ENCODE measurements at places on chromosomes 7 and 10. TPM values are rescaled to one million over a fixed set of nuclear protein-coding genes. Genes with fewer than 3 reads are reported as not detected.

AKR1C3 gene
- 1,302 TPM for total RNA-seq

TMEM196 gene
- total RNA-seq, result not detected

VWA2 gene
- total RNA-seq, result not detected

LAMB1 gene
- 144 TPM for total RNA-seq

GIMAP2 gene
- total RNA-seq, result not detected

POR gene
- 154 TPM for total RNA-seq

CDK14 gene
- total RNA-seq, result 0.37 TPM

BRI3 gene
- total RNA-seq, result 143 TPM

SKAP2 gene
- 17.4 TPM for total RNA-seq

MNX1 gene
- total RNA-seq, result 6.1 TPM

SPOCK2 gene
- 0.52 TPM for total RNA-seq

OLAH gene
- total RNA-seq, result not detected

ERV3-1 gene
- total RNA-seq, result 3.3 TPM

PURB gene
- total RNA-seq, result 14.3 TPM

AGK gene
- total RNA-seq, result 26.8 TPM

FANK1 gene
- total RNA-seq, result 3.2 TPM

FAM200A gene
- 4.6 TPM for total RNA-seq

CDC14C gene
- total RNA-seq, result not detected

HHEX gene
- 16.6 TPM for total RNA-seq

ANXA11 gene
- total RNA-seq, result 201 TPM

BLNK gene
- not detected for total RNA-seq

CALHM3 gene
- total RNA-seq, result 0.45 TPM

NKX1-2 gene
- total RNA-seq, result 0.04 TPM

FAM237B gene
- total RNA-seq, result not detected

MRC1 gene
- 0.02 TPM for total RNA-seq

ZP3 gene
- 17.5 TPM for total RNA-seq

SEMA3C gene
- total RNA-seq, result 76.0 TPM

COL13A1 gene
- total RNA-seq, result 0.27 TPM

AFAP1L2 gene
- total RNA-seq, result 23.6 TPM

Data from A549 treated with DMSO at 1 μM for 4 hours (cell line).